Esophagus squamous epithelium (tissue), 5 donors: ENCODE measurements at places on chromosomes 12 and 14. TPM values are rescaled to one million over a fixed set of nuclear protein-coding genes. Genes with fewer than 3 reads are reported as not detected.

- H3K36me3 ChIP-seq, result peaks cover 12% of the 10 kb centered on the region
- no peaks in the 10 kb centered on the region for H3K27me3 ChIP-seq
- no peak overlapping the region for H3K4me3 ChIP-seq
- H3K4me1 ChIP-seq, result no peaks in the 10 kb centered on the region
- H3K27ac ChIP-seq, result no peak overlapping the region
These were observed 22.4 kb downstream of the BRI3BP start for GRCh38 chr12:125015680-125016310.

DNA sequence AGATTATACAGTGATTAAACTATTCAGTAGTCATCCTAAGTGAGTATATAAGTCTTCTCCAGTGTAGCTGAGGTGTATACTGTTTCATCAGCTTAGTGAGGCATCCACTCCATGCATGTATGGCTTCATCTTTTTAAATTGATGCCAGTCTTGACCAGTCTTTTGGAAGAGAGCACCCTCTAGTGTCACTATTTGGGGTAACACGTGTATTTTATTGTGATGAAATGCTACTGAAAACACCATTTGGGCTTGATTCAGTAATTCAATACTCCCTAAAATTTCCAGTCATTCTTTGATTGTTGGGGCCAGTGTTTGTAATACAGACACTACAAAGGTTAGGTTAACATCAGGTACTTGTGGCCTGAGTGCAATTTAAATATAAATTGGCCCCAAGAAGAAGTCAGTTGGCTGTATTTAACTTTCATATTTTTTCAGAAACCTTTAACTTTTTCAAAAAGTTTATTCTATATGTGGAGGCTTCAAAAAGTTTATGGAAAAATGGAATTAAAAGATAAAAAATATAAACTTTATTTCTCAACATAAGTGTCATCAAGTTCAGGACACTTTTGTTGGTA, 35.3 kb downstream of the MIPOL1 start:
- no peak overlapping the region for H3K27ac ChIP-seq
- no peaks in the 10 kb centered on the region for H3K36me3 ChIP-seq
- H3K4me1 ChIP-seq, result peaks cover 13% of the 10 kb centered on the region
- H3K4me3 ChIP-seq, result no peak overlapping the region
- H3K27me3 ChIP-seq, result no peaks in the 10 kb centered on the region

- H3K27ac ChIP-seq, result no peak overlapping the region
- DNase-seq, result no peak
- H3K27me3 ChIP-seq, result peaks cover 22% of the 10 kb centered on the region
- H3K36me3 ChIP-seq, result no peaks in the 10 kb centered on the region
- H3K4me3 ChIP-seq, result no peak overlapping the region
These were observed 295.6 kb downstream of the DPF3 start for GRCh38 chr14:72598306-72598705.

DNA sequence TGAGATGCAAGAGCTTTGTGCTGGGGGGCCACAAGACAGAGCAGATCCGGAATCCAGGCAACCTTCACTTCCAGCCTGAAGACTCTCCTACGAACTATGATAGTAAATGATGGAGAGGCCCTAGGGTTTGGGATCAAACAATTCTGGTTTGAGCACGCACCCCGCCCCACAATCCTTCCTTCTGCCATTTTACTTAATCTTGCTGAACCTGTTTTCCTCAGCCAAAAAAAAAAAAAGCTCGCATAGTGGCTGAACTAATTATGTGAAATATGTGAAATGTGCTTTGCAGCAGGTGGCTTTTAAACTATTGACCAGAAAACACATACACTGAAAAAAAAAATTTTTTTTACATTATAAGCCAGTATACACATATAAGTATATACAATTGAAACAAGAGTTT, 667 bp upstream of the ITFG2 start:
- peaks cover 17% of the 10 kb centered on the region for H3K36me3 ChIP-seq
- no peak for DNase-seq
- H3K27me3 ChIP-seq, result no peaks in the 10 kb centered on the region

GRCh38 chr12:20174528-20175175, 193.7 kb upstream of the PDE3A start:
- no peaks in the 10 kb centered on the region for H3K27me3 ChIP-seq
- H3K27ac ChIP-seq, result no peak overlapping the region
- H3K4me1 ChIP-seq, result no peaks in the 10 kb centered on the region
- no peaks in the 10 kb centered on the region for H3K36me3 ChIP-seq

- no peak for DNase-seq
- no peak overlapping the region for H3K4me3 ChIP-seq
- no peaks in the 10 kb centered on the region for H3K4me1 ChIP-seq
- H3K27me3 ChIP-seq, result no peaks in the 10 kb centered on the region
- H3K27ac ChIP-seq, result no peak overlapping the region
These were observed 473.0 kb downstream of the PCNX1 start for GRCh38 chr14:71380271-71380670.

GRCh38 chr12:115966376-115966775, 311.1 kb downstream of the MED13L start:
- no peaks in the 10 kb centered on the region for H3K27me3 ChIP-seq
- H3K36me3 ChIP-seq, result peaks cover 65% of the 10 kb centered on the region
- DNase-seq, result no peak
- H3K4me1 ChIP-seq, result no peaks in the 10 kb centered on the region
- no peak overlapping the region for H3K4me3 ChIP-seq

DNA sequence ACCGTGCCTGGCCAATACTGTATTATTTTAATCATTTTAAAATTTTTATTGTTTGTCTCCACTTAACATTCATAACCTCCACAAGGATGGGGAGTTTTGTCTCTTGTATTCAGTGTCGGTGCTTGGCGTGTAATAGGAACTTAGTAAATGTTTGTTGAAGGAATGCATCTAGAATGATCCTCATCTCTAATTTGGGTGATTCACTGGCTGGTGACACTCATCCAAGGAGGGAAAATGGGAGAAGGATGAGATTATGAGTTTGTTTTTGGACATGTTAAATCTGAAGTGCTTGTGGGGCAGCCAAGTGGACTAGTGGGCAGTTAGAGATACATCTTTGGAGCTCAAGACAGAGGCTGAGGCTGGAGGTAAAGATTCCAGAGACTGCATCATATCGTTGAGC, 5.1 kb downstream of the KLC1 start:
- no peaks in the 10 kb centered on the region for H3K27me3 ChIP-seq
- peaks cover 65% of the 10 kb centered on the region for H3K36me3 ChIP-seq
- peaks cover 50% of the 10 kb centered on the region for H3K4me1 ChIP-seq
- H3K4me3 ChIP-seq, result no peak overlapping the region

- H3K4me1 ChIP-seq, result peaks cover 42% of the 10 kb centered on the region
- DNase-seq, result no peak
- H3K4me3 ChIP-seq, result no peak overlapping the region
- no peaks in the 10 kb centered on the region for H3K36me3 ChIP-seq
These were observed 90.3 kb downstream of the AKAP6 start for GRCh38 chr14:32419429-32419828.

DNA sequence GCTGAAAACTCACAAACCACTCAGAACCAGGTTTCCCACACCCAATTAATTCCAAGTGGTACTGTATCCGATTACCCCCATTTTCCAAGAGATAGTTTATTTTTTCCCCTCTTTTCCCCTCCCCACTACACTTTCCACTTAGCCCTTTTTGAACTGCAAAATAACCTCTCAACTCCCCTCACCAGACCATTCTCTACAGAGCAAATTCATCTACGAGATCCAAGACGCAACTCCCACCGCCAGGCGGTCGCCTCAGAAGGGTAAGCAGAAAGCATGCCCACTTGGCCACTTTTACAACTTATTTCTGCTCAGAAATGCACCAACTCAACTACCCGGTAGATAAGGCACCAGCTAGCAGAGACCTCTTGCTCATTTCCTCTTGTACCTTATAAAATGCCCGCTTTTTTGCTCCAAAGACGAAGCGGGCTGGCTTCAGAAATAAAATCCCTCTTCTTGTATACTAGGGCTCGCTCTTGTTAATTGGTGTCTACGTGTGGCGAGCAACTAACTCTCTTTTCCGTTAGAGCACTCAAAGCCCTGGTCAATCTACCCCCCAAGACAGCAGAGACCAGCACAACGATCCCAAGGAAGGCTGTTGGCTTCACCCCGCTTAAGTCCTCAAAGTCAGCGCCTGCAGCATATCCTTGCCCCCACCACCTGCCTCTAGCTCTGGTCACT, 910 bp upstream of the SRP54 start:
- peak overlapping the region; percentile 97 for H3K27ac ChIP-seq
- no peak for DNase-seq
- H3K27me3 ChIP-seq, result no peaks in the 10 kb centered on the region
- H3K36me3 ChIP-seq, result no peaks in the 10 kb centered on the region
- H3K4me1 ChIP-seq, result peaks cover 21% of the 10 kb centered on the region
- H3K4me3 ChIP-seq, result peak overlapping the region; percentile 90

- H3K27ac ChIP-seq, result no peak overlapping the region
- peaks cover 42% of the 10 kb centered on the region for H3K36me3 ChIP-seq
- H3K27me3 ChIP-seq, result no peaks in the 10 kb centered on the region
- H3K4me3 ChIP-seq, result no peak overlapping the region
These were observed 1.9 kb upstream of the ARL6IP4 start for GRCh38 chr12:122978507-122978955.

- peak overlapping the region; percentile 2 for H3K4me3 ChIP-seq
- no peaks in the 10 kb centered on the region for H3K36me3 ChIP-seq
- no peak overlapping the region for H3K27ac ChIP-seq
- DNase-seq, result no peak
- H3K27me3 ChIP-seq, result no peaks in the 10 kb centered on the region
These were observed 2.7 kb downstream of the TGFB3 start for GRCh38 chr14:75979071-75979571.

DNA sequence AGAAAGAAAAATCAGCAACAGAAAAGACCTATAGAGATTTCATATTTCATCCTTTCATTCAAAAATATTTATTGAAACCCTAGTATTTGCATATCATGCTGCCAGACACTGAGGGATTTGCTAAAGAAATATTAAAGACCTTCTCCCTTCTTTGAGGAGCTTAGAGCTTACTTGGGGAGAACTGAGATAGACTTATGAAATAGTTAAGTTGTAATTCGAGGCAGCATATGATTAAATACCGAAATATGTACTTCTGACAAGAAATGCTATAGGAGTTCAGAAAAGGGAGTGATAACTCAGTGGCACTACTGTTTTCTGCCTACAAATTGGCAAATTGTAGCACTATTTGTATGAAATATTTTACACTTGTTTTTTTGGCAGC, 59.1 kb downstream of the PLXNC1 start:
- H3K27ac ChIP-seq, result peak overlapping the region; percentile 83
- no peaks in the 10 kb centered on the region for H3K27me3 ChIP-seq
- no peak overlapping the region for H3K4me3 ChIP-seq
- H3K36me3 ChIP-seq, result no peaks in the 10 kb centered on the region
- no peak for DNase-seq

DNA sequence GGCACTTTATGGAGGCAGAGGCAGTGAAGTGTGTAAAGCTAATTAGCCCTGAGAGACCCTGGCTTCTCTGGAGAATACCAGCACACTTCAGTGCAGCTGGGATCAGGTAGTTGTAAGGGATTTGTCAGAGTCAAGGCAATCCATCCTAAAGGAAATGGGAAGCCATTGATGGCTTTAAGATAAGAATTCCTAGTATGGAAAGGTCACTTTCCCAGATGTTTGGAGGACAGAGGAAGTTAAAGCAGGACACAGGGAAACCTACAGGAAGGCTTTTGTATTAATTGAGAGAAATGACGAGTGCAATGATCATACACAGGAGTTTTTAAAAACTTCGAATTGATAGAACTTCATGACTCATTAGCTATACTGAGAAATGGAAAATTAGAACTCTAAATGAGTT, 254.4 kb downstream of the SLC16A7 start:
- no peaks in the 10 kb centered on the region for H3K36me3 ChIP-seq
- DNase-seq, result no peak
- no peak overlapping the region for H3K4me3 ChIP-seq
- H3K4me1 ChIP-seq, result peaks cover 10% of the 10 kb centered on the region
- no peak overlapping the region for H3K27ac ChIP-seq

- peak overlapping the region; percentile 62 for H3K27ac ChIP-seq
- H3K36me3 ChIP-seq, result peaks cover 38% of the 10 kb centered on the region
- H3K4me1 ChIP-seq, result no peaks in the 10 kb centered on the region
- H3K27me3 ChIP-seq, result no peaks in the 10 kb centered on the region
- DNase-seq, result no peak
These were observed 22.7 kb downstream of the TRAFD1 start for GRCh38 chr12:112148031-112148513.

- H3K27me3 ChIP-seq, result no peaks in the 10 kb centered on the region
- no peak for DNase-seq
- no peak overlapping the region for H3K27ac ChIP-seq
- H3K4me1 ChIP-seq, result no peaks in the 10 kb centered on the region
- H3K36me3 ChIP-seq, result no peaks in the 10 kb centered on the region
These were observed 164.4 kb downstream of the TSPAN9 start for GRCh38 chr12:3241621-3242020.

Gene B4GALNT3
- total RNA-seq, result 45.3 TPM

Gene CSRP2
- 63.6 TPM for total RNA-seq

Gene MSI1
- not detected for total RNA-seq

Gene ACOT4
- total RNA-seq, result 1.3 TPM

Gene RIPK3
- total RNA-seq, result 21.4 TPM

Gene SPSB2
- 9.7 TPM for total RNA-seq

Gene ADAM21
- total RNA-seq, result not detected

Gene SERPINA3
- 99.0 TPM for total RNA-seq

Gene CCDC85C
- 29.6 TPM for total RNA-seq
